ENCODE measurements at places on chromosomes 2 and 18.
A peak's percentile ranks its signal among the peaks of the same experiment; 100 is the strongest.

GRCh38 chr2:156589381-156590079 lies 153.4 kb downstream of the GPD2 start:
- DNase-seq = peak; percentile 10

GRCh38 chr2:129936334-129936934 lies 43.0 kb upstream of the RAB6C start:
- DNase-seq = no peak

- DNase-seq = peak; percentile 76
These were observed 3.6 kb upstream of the RNF144A start for GRCh38 chr2:6913415-6914157.

GRCh38 chr18:53225567-53226325 lies 885.7 kb downstream of the DCC start:
- no peak for DNase-seq

DNA sequence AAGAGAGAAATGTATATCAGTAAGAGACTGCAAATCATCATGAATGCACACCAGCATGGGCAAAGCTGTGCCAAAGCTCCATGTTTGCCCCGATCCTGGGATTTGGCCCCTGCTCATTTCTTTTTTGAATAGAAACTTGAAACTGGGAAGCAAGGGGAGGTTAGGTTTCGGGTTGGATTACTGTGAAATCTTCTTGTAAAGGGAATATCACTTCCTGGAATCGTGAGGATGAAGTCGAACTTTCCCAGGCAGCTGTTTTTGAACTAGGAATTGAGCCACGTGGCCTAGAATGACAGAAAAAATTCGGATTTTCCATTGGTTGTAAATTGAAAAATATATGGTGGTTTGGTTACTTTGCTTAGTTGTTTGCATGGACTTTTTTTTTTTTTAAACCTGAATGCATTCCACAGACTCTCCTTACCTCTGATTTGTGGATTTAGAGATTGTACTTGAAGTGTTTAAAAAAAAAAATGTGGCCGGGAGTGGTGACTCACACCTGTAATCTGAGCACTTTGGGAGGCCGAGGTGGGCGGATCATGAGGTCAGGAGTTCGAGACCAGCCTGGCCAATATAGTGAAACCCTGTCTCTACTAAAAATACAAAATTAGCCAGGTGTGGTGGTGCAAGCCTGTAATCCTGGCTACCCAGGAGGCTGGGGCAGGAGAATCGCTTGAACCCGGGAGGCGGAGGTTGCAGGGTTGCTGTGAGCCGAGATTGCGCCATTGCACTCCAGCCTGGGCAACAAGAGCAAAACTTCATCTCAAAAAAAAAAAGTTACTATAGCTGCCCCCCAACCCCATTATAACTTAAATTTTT lies 32.1 kb downstream of the GRHL1 start:
- DNase-seq = no peak

- no peak for DNase-seq
These were observed 921.3 kb downstream of the CPS1 start for GRCh38 chr2:211477537-211478275.

GRCh38 chr18:62939926-62940325 lies 224.6 kb downstream of the PHLPP1 start:
- no peak for DNase-seq

GRCh38 chr2:20620271-20620681 lies 30.6 kb downstream of the HS1BP3 start:
- DNase-seq = no peak

GRCh38 chr2:69923116-69923515 lies 8.2 kb downstream of the MXD1 start:
- no peak for DNase-seq

DNA sequence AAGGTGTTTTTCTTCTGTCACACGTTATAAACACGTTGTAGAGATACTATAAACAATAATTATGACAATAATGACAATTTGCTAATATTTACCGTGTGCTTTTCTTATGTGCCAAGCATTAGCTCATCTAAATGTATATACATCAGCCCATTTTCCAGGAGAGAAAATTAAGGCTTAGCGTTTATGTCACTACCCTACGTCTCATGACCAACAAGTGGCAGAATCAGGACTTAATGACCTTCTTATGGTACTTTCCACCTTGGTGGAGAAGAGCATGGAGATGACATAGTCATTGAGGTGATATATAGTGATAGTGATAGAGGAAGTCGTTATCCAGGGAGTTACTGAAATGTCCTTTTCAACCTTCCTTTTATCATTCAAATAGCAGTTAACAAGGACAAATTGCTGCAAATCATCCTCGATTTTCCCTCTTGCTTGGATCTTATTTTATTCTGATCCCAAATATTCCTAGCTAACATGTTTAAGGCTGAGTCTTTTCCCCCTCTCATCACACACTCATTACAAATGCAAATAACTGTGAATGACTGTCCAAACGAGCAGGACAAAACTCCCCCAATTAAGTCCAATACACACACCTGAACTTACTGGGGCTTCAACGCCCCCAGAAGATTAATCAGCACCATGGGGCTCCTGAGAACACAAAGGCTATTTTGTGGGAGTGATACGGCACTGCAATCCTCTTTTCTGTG lies 27.3 kb downstream of the SPRED2 start:
- no peak for DNase-seq

GRCh38 chr2:5851410-5851809 lies 159.2 kb downstream of the SOX11 start:
- no peak for DNase-seq

DNA sequence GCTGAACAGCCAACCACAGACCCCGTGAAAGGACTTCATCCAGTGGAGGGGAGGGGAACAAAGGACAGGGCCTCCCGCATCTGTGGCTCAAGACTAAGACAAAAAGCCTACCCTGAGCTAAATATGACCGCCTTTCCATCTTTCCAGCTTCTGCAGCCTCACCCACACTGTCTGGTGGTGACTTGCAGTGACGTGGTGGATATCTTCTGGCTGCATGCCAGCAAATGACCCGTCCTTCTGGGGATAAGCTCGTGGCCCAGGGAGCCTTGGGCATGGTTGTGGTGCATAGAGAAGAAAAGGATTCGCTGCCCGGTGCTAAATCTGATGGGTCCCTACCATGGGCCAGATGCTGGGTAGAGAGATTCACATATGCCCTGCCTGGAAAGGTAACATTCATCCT lies 8.7 kb upstream of the NGEF start:
- no peak for DNase-seq

DNA sequence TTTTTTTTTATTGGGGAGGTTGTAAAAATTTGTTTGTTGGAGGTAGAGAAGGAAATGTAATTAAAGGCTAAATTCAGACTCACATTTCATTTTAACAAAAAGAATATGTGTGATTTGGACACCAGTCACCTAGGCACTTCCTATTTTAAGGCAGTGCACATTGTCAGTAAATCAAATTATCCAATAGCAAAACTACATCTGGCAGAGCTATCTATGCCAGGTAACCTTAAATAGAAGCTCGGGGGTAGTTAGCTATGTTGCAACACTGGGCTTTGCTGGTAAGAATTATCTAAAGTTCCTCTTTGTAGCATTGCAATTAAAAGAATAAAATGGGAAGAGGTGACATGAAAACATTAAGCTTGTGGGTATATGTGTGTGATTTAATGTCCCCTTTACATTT lies 1064.4 kb upstream of the ZEB2 start:
- no peak for DNase-seq

DNA sequence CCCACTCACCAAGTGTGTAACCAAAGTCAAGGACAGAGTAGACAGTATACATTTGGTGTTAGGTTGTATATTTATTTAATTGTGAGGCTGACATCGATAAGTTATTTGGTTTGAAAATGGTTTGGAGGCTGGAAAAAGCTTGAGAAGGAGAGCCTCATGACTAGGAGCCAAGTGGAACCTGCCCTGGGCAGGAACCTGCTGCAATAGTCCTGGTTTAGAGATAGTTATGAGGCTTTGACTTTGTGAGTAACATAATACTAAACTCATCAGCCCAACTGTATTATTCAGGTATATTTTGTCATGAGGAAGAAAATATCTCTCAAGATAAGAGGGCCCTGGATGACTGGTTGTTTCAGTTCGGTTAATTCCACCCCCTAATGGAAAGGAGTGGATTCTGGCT lies 234.3 kb upstream of the CYRIA start:
- DNase-seq = no peak

GRCh38 chr2:163553601-163554000 lies 182.2 kb downstream of the FIGN start:
- DNase-seq = no peak

DNA sequence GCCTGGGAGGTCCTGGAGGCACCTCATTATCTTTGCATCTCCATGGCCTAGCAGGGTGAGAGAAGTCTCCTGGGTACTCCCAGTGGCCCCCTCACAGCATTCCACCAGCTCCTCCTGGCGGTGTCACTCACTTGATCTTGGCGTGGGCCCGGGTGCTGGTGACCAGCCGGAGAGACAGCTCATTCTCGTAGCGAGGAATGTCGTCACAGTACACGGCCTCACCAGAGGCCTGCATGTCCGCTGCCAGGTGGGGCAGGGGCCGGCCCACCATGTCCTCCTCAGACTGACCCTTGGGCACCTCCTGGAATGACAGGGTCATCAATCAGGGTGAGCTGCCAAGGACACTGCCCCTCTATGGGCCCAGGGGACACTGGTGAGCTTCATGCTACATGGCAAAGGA lies 42.4 kb downstream of the XDH start:
- no peak for DNase-seq
